Stimulated activated CD8-positive, alpha-beta memory T cell treated with anti-CD3 and anti-CD28 coated beads, Interleukin-4, amount 100 ng/mL, for 1 hour (primary cell): ENCODE measurements at places on chromosomes 7 and 10.

DNA sequence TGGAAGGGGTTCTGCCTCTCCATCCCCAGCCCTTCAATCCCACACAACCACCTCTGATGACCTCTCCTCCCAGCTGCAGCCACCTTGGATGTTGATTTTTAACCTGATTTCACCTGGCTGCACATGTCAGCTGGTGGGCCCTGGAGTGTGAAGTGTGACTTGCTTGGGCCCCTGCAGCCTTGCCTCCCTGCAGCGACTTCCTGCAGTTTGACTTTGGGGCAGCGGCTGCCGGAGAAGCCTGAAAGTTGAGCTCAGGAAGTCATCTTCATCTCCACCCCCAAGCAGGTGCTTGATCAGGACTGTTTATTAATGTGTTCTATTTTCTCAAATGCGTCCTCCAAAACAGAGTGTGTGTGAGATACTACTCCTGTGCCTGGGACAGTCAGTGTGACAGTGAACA lies 675.2 kb upstream of the GALNT17 start:
- DNase-seq: no peak

DNA sequence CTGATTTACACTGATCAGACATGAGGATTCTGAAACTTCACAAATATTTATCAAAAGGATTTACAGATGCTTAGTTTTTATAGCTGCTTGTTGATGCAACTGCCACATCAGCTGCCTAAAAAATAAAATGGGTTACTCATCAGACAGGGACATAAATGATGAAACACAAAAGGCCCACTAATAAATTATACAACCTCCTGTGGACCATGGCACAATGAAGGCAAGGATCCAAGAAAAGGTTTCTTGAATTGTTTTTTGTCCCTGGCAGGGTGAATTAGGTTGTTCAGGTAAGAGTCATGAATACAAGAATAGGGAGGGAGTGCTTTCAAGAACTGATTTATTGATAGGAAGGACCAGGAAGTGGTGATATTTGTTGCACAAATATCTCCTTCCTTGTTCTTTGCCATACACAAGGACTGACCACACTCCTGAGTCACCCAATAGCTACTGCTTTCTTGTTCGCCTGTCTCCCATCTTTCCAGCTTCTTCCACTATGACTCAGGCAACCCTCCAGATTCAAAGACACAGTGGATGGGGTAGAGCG lies 234.5 kb downstream of the AHR start:
- DNase-seq: no peak

- no peak for DNase-seq
Observed at GRCh38 chr10:132303361-132304115, 4.2 kb downstream of the STK32C start.

GRCh38 chr7:159192725-159193453 lies 48.2 kb upstream of the VIPR2 start:
- no peak for DNase-seq

GRCh38 chr7:139855498-139856270 lies 26.6 kb downstream of the TBXAS1 start:
- DNase-seq: no peak
